Gastroesophageal sphincter (tissue), 4 donors: ENCODE measurements at places on chromosomes 11 and 22.

GRCh38 chr11:41403458-41403857 lies 56.0 kb downstream of the LRRC4C start:
- H3K27ac ChIP-seq, result no peak overlapping the region
- no peak for ATAC-seq
- H3K36me3 ChIP-seq, result no peaks in the 10 kb centered on the region
- no peaks in the 10 kb centered on the region for H3K27me3 ChIP-seq
- H3K4me3 ChIP-seq, result no peak overlapping the region

- no peak overlapping the region for H3K4me3 ChIP-seq
- H3K4me1 ChIP-seq, result peaks cover 10% of the 10 kb centered on the region
- H3K36me3 ChIP-seq, result no peaks in the 10 kb centered on the region
- no peak overlapping the region for H3K27ac ChIP-seq
These were observed 3.1 kb downstream of the ENDOD1 start for GRCh38 chr11:95092549-95093324.

GRCh38 chr22:42500836-42501179 lies 18.8 kb downstream of the RRP7A start:
- ATAC-seq, result no peak
- H3K27ac ChIP-seq, result peak overlapping the region; percentile 55
- H3K4me1 ChIP-seq, result peaks cover 3% of the 10 kb centered on the region

DNA sequence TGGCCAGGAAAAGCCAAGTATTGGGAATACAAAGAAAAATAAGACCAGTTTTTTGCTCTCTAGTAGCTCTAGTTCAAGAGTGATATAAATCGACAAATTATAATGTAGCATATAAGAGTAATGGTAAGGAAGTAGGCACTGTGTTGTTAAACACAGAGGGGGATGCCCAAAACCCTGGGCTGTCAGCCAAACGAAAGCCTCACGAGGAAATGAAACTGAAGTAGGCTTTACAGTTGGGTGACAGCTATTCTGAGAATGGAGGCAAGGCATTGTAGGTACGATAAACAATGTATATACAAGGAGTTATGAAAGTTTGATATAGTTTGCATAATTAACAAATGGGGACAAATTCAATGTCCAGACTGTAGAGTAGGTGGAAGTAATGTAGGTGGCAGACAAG lies 176.4 kb downstream of the FAM181B start:
- no peak overlapping the region for H3K27ac ChIP-seq
- no peaks in the 10 kb centered on the region for H3K36me3 ChIP-seq
- H3K4me3 ChIP-seq, result no peak overlapping the region
- H3K4me1 ChIP-seq, result no peaks in the 10 kb centered on the region
- no peak for ATAC-seq

- H3K4me1 ChIP-seq, result peaks cover 73% of the 10 kb centered on the region
- no peaks in the 10 kb centered on the region for H3K36me3 ChIP-seq
- no peak for ATAC-seq
- H3K27me3 ChIP-seq, result no peaks in the 10 kb centered on the region
These were observed 542 bp downstream of the HPS4 start for GRCh38 chr22:26483043-26483438.

- no peak overlapping the region for H3K27ac ChIP-seq
- peaks cover 4% of the 10 kb centered on the region for H3K27me3 ChIP-seq
- H3K4me3 ChIP-seq, result no peak overlapping the region
- H3K4me1 ChIP-seq, result no peaks in the 10 kb centered on the region
These were observed 20.1 kb upstream of the SORL1 start for GRCh38 chr11:121431820-121432526.

GRCh38 chr22:50084614-50085021 lies 608 bp downstream of the MLC1 start:
- H3K4me3 ChIP-seq, result no peak overlapping the region
- H3K27ac ChIP-seq, result no peak overlapping the region
- no peaks in the 10 kb centered on the region for H3K4me1 ChIP-seq
- H3K36me3 ChIP-seq, result no peaks in the 10 kb centered on the region
- peaks cover 72% of the 10 kb centered on the region for H3K27me3 ChIP-seq
- ATAC-seq, result no peak

DNA sequence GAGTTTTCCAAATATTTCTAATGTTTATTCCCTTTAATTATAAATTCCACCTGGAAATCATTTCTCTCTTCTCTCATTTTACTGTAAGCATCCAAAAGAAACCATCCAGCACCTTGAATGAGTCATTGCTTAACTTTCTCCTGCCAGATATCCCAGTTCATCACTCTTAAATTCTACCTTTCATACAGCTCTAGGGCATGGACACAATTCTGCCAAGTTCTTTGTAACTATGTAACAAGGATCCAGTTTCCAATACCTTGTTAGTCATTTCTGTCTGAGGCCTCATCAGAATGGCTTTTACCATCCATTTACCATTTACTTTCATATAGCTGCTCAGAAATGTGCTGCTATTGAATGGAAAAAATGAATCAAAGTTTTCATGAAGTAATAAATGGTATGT lies 455.4 kb upstream of the TENM4 start:
- H3K4me3 ChIP-seq, result no peak overlapping the region
- H3K27me3 ChIP-seq, result no peaks in the 10 kb centered on the region
- no peaks in the 10 kb centered on the region for H3K4me1 ChIP-seq
- no peak for ATAC-seq
- no peaks in the 10 kb centered on the region for H3K36me3 ChIP-seq

- H3K4me1 ChIP-seq, result peaks cover 18% of the 10 kb centered on the region
- no peaks in the 10 kb centered on the region for H3K36me3 ChIP-seq
- peaks cover 41% of the 10 kb centered on the region for H3K27me3 ChIP-seq
- no peak for ATAC-seq
These were observed 44.1 kb upstream of the PRDM11 start for GRCh38 chr11:45102361-45102809.

- no peaks in the 10 kb centered on the region for H3K36me3 ChIP-seq
- no peak overlapping the region for H3K4me3 ChIP-seq
- H3K27me3 ChIP-seq, result no peaks in the 10 kb centered on the region
- H3K4me1 ChIP-seq, result no peaks in the 10 kb centered on the region
- H3K27ac ChIP-seq, result no peak overlapping the region
These were observed 68.2 kb downstream of the BBOX1 start for GRCh38 chr11:27108809-27109208.

DNA sequence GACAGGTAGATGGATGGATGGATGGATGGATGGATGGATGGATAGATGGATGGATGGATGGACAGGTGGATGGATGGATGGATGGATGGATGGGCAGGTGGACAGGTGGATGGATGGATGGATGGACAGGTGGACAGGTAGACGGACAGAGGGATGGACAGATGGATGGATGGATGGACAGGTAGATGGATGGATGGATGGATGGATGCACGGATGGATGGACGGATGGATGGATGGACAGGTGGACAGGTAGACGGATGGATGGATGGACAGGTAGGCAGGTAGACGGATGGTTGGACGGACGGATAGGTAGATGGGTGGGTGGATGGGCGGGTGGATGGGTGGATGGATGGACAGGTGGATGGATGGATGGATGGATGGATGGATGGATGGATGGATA lies 24.3 kb downstream of the PDGFB start:
- H3K27ac ChIP-seq, result no peak overlapping the region
- ATAC-seq, result no peak
- H3K36me3 ChIP-seq, result no peaks in the 10 kb centered on the region
- no peaks in the 10 kb centered on the region for H3K4me1 ChIP-seq
- peaks cover 29% of the 10 kb centered on the region for H3K27me3 ChIP-seq

GRCh38 chr22:42608823-42609361 lies 5.8 kb downstream of the POLDIP3 start:
- H3K27me3 ChIP-seq, result no peaks in the 10 kb centered on the region
- H3K4me3 ChIP-seq, result peak overlapping the region; percentile 7
- peak; percentile 40 for ATAC-seq
- H3K27ac ChIP-seq, result peak overlapping the region; percentile 67

GRCh38 chr22:41619979-41620588 lies 759 bp downstream of the DESI1 start:
- H3K4me1 ChIP-seq, result peaks cover 7% of the 10 kb centered on the region
- H3K27ac ChIP-seq, result peak overlapping the region; percentile 99
- no peaks in the 10 kb centered on the region for H3K27me3 ChIP-seq
- peaks cover 31% of the 10 kb centered on the region for H3K36me3 ChIP-seq

- no peak overlapping the region for H3K4me3 ChIP-seq
- H3K27me3 ChIP-seq, result no peaks in the 10 kb centered on the region
- H3K36me3 ChIP-seq, result no peaks in the 10 kb centered on the region
- ATAC-seq, result no peak
These were observed 41.5 kb downstream of the OR4D9 start for GRCh38 chr11:59552844-59553243.

- H3K4me3 ChIP-seq, result no peak within 1 kb of the TSS
- H3K27ac ChIP-seq, result peak within 1 kb of the TSS; percentile 32
- peaks cover 7% of the 10 kb centered on the region for H3K27me3 ChIP-seq
- no peaks in the 10 kb centered on the region for H3K36me3 ChIP-seq
- no peaks in the 10 kb centered on the region for H3K4me1 ChIP-seq
These were observed at the start of gene APOBEC3H for GRCh38 chr22:39097098-39098020. APOBEC3H (plus strand) TSS chr22:39097244; CDS start chr22:39100279, 3,035 bp downstream.

DNA sequence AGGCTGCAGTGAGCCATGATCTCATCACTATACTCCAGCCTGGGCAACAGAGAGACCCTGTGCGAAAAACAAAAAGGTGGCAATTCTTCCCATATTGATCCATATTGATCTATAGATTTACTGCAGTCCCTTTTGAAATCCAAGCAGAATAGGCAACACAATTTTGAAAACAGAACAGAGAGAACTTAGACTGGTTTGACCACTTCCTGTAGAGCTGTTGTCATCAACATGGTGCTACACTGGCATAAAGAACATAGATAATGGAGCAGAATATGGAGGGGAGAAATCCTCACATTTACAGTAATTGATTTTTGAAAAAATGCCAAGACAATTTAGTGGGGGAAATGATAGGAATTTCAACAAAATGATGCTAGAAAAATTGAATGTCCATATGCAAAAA lies 34.1 kb downstream of the GRK3 start:
- H3K27ac ChIP-seq, result no peak overlapping the region
- H3K4me3 ChIP-seq, result no peak overlapping the region
- H3K27me3 ChIP-seq, result no peaks in the 10 kb centered on the region
- no peaks in the 10 kb centered on the region for H3K36me3 ChIP-seq
- H3K4me1 ChIP-seq, result no peaks in the 10 kb centered on the region

DNA sequence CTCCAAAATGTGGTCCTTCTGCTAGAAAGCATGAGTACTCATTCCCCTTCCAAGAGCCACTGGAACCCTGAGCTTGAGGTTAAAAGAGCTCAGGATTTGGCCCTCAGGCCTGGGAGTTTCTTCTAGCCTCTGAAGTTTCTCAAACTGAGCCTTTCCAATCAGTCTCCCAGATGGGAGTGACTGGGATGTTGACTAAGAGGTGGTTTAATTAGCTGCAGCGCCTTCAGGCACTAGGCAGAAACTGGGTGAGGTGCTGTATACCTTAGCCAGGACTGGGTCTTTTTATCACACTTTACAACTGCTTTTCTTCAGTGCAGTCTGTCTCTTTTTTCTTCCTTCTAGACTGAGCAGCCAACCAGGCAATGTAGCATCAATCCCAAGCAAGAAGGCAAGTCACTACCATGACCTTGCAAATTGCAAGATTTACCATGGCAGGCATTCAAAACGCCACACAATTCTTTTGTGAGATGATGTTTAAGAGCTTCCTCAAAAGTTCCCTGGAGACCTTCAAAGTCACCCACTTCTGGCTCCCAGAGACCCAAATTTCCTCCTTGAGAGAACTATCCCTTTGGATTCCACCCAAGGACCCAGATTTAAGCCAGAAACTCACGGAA lies 93.0 kb downstream of the SLC1A2 start:
- H3K36me3 ChIP-seq, result no peaks in the 10 kb centered on the region
- H3K27me3 ChIP-seq, result no peaks in the 10 kb centered on the region
- H3K27ac ChIP-seq, result no peak overlapping the region
- H3K4me3 ChIP-seq, result no peak overlapping the region
- H3K4me1 ChIP-seq, result no peaks in the 10 kb centered on the region
- no peak for ATAC-seq

- H3K4me3 ChIP-seq, result no peak overlapping the region
- H3K4me1 ChIP-seq, result no peaks in the 10 kb centered on the region
- no peaks in the 10 kb centered on the region for H3K36me3 ChIP-seq
- ATAC-seq, result no peak
- H3K27ac ChIP-seq, result no peak overlapping the region
- H3K27me3 ChIP-seq, result no peaks in the 10 kb centered on the region
These were observed 26.0 kb downstream of the PPIL2 start for GRCh38 chr22:21691816-21692215.

GRCh38 chr22:48054596-48054995 lies 1292.1 kb downstream of the TBC1D22A start:
- H3K36me3 ChIP-seq, result no peaks in the 10 kb centered on the region
- ATAC-seq, result no peak
- no peak overlapping the region for H3K4me3 ChIP-seq
- no peak overlapping the region for H3K27ac ChIP-seq

GRCh38 chr11:9280655-9281301 lies 15.6 kb upstream of the DENND5A start:
- H3K4me3 ChIP-seq, result no peak overlapping the region
- H3K4me1 ChIP-seq, result no peaks in the 10 kb centered on the region
- ATAC-seq, result no peak
- peaks cover 35% of the 10 kb centered on the region for H3K36me3 ChIP-seq
- no peaks in the 10 kb centered on the region for H3K27me3 ChIP-seq

DNA sequence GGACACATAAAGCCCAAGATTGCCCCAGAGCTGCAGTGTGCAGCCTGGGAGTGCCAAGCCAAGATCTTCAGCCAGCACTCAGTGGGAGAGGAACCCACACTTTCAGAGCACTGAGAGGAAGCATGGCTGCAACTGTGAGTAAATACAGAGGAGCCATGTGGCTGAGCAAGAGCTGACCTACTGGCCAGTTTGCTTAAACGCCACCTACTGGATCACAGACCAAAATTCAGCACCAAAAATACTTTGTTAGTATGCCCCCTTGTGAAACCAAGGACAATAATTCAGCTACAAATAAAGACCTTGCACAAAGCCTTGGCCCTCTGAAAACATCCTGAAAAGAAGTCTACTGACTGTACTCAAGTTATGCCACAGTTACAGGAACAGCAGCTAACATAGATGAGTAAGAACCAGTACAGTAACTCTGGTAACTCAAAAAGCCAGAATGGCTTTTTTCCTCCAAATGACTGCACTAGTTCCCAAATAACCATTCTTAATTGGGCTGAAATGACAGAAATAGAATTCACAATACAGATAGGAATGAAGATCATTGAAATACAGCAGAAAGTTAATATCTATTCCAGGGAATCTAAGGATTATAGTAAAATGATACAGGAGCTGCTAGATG lies 10.1 kb upstream of the OR4A15 start:
- H3K27ac ChIP-seq, result no peak overlapping the region
- no peak for ATAC-seq
- H3K27me3 ChIP-seq, result no peaks in the 10 kb centered on the region

DNA sequence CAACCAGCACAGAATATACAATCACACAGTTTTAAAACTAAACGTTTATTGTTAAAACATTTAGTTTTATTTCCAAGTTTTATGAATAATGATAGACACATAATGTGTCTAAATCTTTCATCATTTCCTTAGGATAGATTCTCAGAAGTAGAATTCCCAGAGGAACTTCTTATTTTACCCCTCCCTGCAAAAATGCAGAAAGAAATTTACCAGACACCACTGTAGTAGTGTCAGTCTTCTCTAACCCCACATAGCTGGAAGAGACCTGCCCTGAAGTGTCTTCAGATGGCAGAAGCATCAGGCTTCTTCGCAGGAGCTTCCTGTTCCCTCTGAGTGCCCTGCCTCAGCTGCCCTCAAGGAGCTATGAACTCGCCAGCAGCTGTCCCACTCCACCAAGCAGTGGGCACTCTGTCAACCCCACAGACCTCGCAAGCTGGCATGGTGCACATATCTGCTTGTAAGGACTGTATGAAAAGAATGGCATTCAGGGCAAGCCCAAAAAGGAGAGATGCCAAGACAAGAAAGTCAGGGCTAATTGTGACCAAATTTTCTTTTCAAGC lies 28.5 kb upstream of the PAK1 start:
- no peaks in the 10 kb centered on the region for H3K4me1 ChIP-seq
- no peak overlapping the region for H3K4me3 ChIP-seq
- no peak for ATAC-seq
- no peak overlapping the region for H3K27ac ChIP-seq
- H3K36me3 ChIP-seq, result no peaks in the 10 kb centered on the region
